ENCODE measurements at places on chromosomes 5 and 9.

DNA sequence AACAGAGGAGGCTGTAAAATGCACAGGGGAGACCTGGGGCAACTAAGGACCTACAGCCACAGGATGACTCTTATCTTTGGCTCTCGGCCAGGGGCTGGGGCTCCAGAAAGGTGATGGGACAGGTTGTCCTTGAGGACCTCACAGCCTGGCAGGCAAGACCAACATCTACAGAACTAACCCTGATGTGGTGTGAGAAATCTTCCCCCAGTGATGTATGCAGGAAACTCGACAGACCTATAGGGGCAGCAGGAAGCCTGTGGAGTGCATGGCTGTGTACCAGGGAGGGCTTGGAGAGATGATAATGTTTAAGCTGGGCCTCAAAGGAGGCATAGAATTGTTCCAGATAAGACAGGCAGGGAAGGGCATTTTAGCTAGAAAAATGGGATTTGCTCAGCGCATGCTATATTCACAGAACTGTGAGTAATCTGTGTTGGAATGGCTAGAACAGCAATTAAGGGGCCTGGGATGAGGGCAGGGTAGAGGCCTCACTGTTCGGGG lies 68.5 kb upstream of the SLC25A51 start:
- no peak for DNase-seq

DNA sequence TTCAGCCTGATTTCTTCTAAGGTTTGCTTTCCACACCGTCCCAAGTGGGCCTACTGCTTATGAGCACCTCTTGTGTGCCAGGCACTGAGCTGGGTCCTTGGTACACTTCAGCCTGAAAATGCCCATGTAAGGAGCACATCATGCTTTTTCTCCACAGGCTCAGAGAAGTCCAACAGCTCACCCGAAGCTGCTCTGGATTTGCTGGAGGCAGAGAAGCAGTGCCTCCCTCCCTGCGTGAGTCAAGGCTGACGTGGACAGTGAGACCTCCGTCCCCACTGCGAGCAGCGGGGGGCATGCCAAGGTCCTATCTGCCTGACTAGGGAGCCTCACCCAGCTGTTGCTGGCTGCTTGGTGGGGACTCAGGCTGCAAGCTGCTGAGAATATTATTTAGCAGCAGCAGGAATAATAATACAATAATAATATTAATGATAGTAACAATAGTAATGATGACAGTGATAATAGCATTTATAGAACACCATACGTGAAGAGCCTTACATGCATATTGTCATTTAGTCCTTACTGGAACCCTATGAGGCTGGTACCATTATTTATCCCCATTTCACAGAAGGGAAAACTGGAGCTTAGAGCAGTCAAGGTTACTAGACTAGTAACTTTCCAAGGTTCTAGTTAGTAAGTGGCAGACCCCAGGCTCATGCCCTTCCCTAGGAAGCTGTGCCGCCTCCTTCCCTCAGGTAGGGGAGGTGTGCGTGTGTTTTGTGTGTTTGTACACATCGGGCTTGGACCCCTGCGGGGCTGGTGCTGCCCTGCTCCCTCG lies 194.8 kb downstream of the HSPA4 start:
- no peak for DNase-seq

DNA sequence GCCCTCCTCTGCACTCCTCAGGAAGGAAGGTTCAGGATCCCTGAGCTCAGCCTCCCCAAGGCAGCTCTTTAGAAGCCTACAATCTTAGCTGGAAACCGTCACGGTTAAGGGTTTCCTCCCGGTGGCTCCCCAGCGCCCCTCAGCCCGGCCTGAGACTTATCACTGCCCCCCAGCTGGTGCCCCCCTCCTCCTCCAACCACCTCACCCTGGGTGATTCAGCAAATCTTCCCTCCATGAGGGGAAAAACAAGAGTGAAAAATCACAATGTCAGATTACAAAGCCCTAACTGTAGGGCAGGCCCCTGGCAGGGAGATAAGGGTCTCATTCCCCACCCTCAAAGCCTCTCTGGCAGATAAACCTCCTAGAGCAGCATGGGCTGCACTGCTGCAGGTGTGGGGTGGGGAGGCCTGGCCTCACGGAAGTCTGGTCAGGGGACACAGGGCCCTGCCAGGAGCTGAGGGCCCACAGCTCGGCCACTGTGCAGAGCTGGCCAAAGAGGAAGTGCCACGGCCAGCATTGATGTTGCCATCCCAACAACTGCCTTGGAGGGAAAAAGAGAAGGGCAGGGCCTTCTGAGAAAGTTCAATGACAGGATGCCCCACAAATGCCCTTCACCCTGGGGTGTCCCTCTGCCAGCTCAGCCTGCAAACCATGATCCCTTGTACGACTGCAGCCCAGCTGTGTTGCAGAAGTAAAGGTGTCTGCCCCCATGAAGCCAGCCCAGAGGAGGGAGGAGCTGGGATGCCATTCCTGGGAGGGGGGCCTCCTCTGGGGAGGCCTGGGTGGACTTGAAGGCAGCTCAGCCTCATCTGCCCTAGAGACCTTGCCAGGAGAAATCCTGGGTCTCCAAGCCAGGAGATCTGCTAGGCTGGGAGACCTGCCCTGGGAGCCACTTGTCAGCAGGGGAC lies 25.9 kb downstream of the GFI1B start:
- DNase-seq: no peak

GRCh38 chr5:72472666-72473422 lies 34.4 kb downstream of the ZNF366 start:
- no peak for DNase-seq

- DNase-seq: no peak
These were observed 766.4 kb upstream of the WWC1 start for GRCh38 chr5:167525004-167525403.

DNA sequence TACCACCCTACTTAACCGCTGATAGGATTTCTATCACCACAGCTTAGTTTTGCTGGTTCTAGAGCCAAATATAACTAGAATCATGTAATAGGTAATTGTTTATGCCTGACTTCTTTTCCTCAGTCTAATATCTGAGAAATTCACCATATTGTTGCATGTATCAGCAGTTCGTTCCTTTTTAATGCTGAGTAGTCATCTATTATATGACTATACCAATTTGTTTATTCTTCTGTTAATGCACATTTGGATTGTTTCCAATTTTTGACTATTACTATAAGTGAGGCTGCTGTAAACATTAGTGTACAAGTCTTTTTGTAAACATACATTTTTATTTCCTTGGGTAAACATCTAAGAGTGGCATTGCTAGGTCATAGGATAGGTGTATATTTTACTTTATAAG lies 25.9 kb downstream of the CSNK1G3 start:
- DNase-seq: no peak

DNA sequence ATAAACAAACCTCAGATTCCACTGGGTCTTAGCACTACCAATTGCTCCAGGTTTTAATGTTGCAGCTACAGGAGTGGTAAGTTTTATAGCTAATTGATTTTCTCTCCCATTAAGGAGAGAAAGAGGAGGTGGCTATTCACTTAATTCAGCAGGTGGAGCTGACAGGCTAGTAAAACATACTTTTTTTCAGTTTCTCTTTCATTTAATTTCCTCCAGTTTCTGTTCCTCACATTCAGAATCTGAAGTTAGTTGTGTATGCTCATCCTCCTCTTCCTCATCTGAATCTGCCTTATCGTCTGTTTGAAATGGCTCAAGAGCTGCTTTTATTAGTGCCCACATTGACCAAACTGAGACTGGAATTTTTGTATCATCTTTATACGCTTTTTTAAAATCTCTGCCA lies 98.0 kb downstream of the PLPPR1 start:
- DNase-seq: no peak

GRCh38 chr5:1415059-1415425 lies 30.2 kb downstream of the SLC6A3 start:
- DNase-seq: no peak

DNA sequence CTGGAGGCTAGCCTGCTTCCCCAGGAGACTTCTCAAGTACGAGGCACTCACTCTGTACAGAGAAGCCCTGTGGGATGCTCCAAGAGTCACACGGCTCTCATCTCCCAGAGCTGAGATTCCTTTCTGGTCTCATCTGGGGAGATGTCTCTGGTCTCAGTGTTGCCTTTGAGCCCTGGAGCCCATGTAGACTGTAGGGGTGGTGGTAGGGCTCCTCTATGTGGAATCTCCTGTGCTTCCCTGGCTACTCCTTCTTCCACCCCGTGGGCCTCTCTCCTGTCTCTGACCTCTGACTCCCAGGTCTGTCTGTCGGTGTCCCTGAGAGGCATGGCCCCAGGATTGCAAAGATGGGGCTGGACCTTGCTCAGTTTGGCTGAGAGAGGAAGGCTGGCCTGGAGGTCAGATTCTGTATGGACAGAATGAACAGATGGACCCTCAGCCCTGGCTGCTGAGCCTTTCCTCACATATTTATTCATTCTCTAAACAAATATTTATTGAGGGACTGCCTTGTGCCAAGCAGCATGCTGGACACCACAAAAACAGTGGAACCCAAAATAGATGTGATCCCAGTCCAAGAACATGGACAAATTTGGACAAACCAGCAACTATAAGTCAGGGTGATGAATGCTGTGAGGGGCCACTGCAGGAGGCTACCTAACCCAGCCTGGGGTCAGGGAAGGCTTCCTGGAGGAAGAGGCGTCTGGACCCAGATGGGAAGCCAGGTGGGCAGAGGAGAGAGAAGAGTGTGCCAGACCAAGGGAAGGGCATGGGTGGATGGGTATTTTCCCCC lies 2.6 kb downstream of the CCL19 start:
- no peak for DNase-seq

DNA sequence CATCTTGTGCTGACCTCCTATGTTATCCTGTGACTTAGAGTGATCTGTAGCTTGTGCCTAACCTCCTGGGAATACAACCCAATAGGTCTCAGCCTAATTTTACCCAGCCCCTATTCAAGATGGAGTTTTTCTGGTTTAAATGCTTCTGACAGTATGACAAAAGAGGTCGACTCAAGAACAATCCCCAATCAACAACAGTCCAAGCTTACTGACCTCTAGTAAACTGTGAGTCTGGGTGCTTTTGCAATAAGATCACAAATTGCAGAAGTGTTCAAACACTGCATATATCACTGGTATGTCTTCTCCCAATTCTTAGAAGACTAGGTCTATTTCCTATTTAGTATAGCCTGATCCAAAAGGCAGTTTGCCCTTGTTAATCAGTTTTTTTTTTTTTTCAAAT lies 323.5 kb upstream of the PTGER4 start:
- DNase-seq: no peak

DNA sequence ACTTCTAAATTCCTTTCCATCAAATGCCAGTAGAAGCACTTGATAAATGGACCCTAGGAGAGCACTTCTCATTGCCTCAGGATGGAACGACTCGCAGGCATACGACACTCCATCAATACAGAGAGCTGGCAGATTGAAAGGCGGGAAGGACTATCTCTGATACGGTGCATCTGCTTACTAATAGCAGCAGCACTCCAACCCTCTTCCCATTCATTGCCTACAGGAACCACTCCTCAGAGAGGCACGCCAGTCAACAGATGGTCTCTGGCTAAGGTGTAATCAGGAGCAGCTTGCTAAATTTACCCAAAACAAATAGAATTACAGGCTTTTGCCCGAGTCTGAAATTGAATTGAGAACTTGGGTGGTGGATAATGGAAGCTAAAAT lies 168.1 kb downstream of the EFNA5 start:
- no peak for DNase-seq

- DNase-seq: no peak
These were observed 14.7 kb downstream of the DIAPH1 start for GRCh38 chr5:141603923-141604717.

DNA sequence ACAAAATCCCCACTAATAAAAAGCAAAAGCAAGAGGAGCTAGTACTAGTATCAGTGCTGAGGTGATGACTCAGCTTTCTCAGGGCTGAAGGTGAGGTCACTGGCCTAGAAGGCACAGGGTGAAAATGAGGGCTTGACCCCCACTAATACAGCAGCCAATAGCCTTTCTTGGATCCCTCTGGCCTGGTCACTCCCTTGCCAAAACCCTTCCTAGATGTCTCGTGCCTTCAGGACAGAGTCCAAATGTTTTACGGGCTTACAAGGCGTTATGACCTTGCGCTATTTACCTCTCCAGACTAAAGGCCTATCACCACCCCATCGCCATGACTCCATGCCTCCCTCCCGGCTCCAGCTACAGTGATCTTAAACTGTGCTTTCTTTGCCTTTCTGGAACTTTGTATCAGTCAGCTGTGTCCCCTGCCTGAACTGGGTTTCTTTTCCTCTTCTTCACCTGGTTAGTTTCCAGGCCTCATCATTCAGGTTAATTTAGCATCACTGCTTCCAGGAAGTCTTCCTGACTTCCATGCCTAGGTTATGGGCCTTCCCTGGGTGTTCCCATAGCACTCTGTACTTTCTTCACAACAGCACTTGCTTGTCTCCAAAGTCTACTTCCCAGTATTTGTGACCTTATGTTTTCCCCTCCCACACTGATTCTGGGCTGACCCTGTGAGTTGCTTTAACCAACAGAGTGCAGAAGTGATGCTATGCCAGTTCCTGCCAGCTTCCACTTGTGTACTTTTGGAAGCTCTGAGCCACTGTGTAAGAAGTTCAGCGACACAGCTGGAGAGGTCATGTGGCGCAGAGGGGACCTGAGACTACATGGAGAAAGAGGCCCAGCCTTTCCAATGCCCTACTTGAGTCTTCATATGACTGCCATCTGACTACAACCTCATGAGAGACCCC lies 4.2 kb upstream of the DELE1 start:
- no peak for DNase-seq

DNA sequence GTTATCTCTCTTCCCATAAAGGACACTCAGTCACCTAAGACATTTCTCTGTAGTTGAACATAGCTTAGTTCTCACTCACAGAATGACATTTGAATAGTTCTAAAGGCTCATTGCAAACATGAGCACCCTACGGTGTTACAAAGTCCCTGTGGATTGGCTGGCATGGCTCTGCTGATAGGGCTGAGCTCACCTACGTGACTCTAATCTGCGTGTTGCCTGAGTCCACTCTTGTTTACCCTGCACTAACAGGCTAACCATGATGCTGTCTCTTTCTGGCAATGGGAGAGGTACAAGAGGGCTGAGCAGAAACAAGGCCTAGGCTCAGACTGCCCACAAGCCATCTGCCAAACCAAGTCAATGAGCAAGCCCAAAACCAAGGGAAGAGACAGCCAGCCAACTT lies 103.6 kb downstream of the PALM2AKAP2 start:
- no peak for DNase-seq

Data from stimulated activated CD4-positive, alpha-beta T cell treated with anti-CD3 and anti-CD28 coated beads, Interleukin-1b, Interleukin-23, amount 100 ng/mL, for 1 hour (primary cell).